DMS153 (cell line): ENCODE measurements at places on chromosomes 4 and X.

- DNase-seq: no peak
Measured at GRCh38 chr4:95272797-95273196, 276.0 kb downstream of the UNC5C start.

- no peak for DNase-seq
Measured at GRCh38 chrX:270848-271367, 10.3 kb upstream of the PLCXD1 start.

DNA sequence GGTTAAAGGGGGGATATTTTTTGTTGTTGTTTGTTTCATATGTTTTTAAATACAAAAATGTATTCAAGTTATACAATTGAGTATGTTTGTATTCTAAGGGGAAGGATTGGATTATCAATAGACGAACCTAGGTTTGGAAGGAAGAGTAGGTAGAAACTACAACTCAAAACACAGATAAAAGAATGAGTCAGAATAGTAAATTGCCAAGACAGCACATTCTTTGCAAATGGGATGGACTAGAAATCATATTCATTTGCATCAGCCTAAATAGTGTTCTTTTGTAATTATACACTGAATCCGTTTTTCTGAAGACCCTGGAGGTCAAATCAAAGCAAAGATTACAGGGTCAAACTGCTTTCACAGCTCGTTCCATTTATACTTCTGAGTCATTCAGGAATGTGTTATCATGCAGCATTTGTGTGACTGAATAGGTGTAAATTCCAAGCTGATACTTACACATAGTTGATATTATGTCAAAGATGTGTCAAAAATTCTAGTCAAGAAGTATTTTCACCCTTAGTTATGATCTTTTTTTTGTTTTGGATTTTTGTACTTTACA, 273.3 kb upstream of the FAT4 start:
- DNase-seq: no peak

- no peak for DNase-seq
Measured at GRCh38 chr4:104365618-104366017, 129.1 kb downstream of the CXXC4 start.

DNA sequence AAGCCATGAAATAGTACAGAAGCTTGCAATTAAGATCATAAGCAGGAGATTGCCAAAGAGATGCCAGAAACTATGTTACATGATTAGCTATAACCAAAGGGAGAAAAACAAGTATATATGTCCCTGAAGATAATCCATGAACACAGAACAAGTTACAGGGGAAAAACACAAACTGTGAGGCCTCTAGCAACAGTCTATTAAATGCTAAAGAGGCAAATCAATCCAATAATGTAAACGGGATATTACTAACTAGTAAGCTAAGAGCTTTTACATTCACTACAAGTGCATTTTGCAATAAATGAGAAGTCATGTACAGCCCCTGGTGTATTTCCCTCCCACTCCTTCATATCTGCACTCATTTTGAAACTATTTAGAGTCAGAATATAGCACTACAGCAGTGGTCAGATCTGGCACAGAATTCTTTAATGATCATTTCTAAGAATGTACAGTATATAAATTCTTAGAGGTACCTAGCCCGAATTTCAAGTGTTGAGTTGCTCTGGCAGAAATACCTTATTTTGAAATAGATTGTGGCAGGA, 449.8 kb upstream of the SMIM31 start:
- DNase-seq: no peak

DNA sequence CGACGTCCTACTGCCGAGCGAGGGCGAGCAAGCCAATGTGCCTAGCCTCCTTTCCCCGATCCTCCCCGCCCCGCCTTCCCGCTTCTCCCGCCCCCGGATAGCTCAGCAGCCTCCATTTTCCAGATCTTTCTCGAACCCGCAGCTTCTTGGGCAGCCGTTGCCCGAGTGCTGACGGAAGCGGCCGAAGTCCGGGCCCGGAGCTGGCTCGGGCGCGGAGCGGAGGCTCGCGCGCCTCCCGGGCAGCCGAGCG, 172 bp upstream of the HSPA4L start:
- peak; percentile 69 for DNase-seq

GRCh38 chr4:159047478-159048165, 55.3 kb upstream of the RAPGEF2 start:
- no peak for DNase-seq

- no peak for DNase-seq
Measured at GRCh38 chr4:78665216-78665770, 110.9 kb upstream of the BMP2K start.

GRCh38 chrX:110201799-110202198, 116.1 kb downstream of the AMMECR1 start:
- no peak for DNase-seq

DNA sequence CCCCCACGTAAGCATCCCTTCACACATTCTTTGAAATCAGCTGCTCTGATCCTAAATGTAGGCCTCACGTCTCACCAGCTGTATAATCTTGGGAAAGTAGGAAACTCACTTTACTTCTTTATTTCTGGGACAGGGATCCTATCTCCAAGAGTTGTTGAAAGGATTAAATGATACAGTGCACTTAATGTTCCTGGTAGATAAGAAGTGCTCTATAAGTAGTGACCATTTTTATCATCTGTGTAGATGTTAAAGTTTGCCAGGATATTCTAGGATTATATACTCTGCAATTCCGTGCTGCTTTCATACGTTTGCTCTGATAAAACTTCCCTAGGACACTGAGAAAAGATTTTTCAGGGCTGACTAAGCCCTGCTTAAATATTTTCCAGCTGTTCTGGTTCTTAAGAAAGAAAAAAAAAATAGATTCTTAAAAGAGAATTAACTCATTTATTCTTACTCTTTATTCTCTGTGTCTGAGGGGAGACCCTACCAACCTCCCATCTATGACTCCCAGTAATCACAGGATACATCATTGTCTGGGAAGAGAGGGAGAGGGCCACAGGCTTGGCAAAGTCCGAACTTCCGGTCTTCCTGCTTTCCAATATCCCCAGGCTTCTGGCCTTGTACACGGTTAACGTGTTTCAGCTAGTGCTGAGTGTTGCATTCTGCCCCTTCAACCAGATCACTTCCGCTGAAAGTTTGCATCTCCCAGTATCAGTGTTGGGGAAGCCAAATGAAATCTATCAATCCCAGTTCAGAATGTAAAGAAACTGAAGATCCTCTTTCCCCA, 269.2 kb downstream of the TRIML1 start:
- DNase-seq: no peak

DNA sequence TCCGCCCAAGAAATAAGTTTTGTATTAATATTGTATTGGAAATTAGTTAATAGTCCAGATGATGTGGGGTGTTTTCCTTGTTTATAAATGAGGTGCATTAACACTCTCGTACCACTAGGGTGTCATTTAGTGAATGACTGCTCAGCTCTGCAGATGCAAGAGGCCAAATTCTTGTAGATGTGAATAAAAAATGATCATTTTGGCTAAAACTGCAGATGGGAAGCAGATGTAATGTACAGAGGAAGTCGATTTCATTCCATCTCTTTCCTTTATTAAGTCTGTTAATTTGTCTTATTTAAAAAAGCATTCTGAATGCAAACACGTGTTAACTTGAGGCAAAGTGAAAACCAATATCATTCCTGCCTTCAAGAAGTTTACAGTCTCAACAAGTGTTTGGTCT, 108.1 kb downstream of the DHX15 start:
- DNase-seq: no peak

GRCh38 chrX:40314070-40314469, 216.3 kb upstream of the BCOR start:
- no peak for DNase-seq

GRCh38 chr4:150289198-150289597, 211.0 kb downstream of the DCLK2 start:
- DNase-seq: no peak

DNA sequence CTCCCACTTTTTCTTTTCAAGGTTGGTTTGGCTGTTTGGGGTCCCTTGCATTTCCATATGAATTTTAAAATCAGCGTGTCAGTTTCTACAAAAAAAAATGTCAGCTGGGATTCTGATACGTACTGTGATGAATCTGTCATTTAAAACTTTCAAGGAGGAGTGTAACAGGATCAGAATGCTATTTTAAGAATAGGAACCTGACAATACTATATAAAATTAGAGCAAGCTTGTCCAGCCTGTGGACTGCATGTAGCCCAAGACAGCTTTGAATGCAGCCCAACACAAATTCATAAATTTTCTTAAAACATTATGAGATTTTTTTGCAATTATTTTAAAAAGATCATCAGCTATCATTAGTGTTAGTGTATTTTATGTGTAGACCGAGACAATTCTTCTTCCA, 56.5 kb downstream of the TMEM164 start:
- DNase-seq: no peak

DNA sequence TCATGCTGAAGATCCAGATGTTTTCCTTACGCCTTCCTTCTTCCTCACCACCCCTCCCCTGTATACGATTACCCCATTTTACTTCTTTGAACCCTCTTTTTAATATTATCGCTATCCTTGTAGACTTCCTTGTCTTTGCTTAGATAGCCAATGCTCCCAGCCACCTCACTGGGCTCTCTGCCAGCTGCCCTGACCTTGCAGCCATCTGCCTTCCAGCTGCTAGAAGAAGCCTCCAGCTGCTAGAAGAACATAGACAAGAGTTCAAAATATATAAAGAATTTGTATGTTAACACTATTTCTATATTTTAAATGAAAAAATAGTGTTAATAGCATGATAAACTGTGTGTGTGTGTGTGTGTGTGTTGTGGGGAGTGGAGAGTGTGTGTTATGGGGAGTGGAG, 374.7 kb downstream of the ANKRD50 start:
- DNase-seq: no peak

DNA sequence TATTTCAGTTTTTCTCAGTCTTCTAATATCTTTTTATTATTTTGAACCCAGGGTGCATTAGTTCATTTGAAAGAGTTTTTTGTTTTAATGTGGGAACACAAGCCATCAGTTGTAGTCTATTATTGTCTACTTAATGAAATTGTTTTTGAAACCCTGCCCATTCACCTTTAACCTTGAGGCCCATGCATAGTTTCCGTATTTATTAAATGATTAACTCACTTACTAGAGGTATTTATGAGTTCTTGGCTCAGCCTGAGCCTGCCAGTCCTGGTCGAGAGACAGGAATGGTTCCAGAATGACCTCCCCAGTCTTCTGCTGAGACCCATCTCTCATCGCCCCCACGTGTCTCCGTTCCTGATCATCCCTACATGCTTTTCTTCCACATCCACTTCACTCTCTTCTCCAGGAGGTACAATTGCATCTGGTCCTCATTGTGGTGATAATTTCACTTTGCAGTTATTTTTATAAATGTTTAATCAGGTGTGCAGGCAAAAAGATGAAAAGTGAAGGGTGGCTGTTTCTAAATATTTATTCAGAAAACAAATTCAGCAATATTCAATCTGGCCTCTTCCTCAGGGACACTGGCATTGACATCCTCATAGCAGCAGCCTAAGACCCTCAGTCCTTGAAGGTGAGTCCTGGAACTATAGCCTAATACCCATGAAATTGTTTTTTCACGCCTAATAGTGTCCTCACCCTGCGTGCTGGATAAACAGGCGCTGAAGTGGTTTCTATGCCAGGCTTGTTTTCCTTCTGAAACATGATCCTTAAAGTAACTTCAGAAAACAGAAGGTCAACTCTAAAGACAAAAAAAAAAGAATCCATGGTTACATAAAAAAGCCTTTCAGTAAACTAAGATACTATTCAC, 112.8 kb downstream of the KDR start:
- DNase-seq: peak; percentile 20

DNA sequence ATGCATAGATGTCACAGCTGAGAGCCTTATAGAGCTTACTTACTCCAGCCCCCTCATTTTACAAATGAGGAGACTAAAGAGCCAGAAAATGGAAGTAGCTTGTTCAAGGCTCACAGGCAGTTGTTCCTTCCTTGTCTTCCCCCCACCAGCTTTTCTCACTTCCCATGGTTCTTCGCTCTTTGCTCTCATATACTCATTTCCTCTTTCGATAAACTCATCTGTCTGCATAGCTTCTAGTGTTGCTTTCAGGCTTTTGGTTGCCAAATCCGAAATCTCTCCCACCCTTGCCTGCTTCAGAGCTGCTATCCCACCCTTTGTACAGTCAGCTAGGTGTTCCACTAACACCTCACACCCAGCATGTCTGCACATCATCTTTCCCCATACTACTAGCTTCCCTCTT, 25.0 kb upstream of the GJB1 start:
- no peak for DNase-seq

GRCh38 chrX:129609395-129609794, 45.4 kb downstream of the APLN start:
- DNase-seq: no peak

DNA sequence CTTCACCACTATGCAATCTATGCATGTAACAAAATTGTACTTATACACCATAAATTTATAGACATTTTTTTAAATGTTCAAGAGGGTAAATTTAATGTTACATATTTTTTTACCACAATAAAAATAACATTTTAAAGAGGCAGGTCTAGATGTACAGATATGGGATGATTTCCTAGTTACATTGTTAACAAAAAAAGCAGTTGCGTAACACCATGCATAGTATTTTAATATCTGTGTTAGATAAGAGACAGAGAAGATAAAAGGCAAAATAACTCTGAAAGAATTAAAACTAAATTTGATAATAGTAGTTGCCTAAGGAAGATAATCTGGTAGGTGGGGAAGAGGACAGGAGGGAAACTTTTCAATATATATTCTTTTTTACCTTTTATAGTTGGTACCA, 9.1 kb upstream of the ATRX start:
- no peak for DNase-seq

DNA sequence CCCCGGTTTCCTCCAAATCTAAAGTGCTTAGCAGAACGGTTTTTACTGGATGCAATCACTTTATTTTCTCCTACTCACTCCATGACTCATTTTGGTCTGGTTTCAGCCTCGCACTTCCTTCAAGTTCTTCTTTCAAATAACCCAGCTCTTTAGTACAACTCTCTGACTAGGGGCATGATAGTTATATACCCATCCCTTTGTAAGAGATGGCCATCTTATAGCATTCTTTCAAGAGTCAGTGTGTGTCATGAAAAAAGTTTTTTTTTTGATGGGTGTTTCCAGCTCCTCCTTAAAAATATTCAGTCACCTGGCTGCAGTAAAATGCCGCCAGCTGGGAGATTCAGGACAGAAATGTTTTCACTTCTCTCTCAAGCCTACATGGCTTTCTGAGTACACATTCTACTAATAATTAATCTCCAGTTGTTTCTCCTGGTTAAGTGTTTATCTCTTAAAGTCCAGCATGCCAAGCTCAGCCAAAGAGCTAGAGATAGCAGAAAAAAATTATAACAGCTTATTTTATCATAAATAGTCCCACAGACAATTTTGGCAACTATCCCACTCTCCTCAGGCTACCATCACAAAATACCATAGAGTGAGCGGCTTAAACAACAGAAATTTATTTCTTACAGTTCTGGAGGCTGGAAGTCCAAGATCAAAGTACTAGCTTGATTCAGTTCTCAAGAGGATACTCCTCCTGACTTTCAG, 139.3 kb downstream of the GASK1B start:
- DNase-seq: no peak

- DNase-seq: no peak
Measured at GRCh38 chr4:67996127-67996526, 32.8 kb upstream of the TMPRSS11A start.

GRCh38 chr4:126647756-126648397, 984.9 kb upstream of the INTU start:
- DNase-seq: no peak

DNA sequence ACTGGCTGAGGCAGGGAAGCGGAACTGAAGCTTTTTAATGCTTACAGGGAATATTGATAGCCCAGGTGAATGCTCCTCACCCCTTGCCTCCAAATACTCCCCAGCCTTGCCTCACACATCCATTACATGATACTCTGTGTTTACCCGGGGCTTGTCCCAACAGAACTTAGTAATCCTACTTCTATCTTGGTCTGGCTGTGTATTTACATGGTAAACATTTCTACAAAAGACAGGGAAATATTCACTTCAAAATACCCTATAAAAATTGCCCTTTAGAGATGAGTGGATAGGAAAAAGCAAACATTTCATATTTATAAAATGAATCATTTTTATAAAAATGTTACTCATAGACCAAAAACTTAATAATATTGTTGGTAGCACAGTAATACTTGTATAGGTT, 120.1 kb downstream of the NHS start:
- peak; percentile 22 for DNase-seq
